ENCODE measurements at places on chromosomes 4 and X.

GRCh38 chr4:3112609-3113469, 38.4 kb downstream of the HTT start:
- DNase-seq: no peak

DNA sequence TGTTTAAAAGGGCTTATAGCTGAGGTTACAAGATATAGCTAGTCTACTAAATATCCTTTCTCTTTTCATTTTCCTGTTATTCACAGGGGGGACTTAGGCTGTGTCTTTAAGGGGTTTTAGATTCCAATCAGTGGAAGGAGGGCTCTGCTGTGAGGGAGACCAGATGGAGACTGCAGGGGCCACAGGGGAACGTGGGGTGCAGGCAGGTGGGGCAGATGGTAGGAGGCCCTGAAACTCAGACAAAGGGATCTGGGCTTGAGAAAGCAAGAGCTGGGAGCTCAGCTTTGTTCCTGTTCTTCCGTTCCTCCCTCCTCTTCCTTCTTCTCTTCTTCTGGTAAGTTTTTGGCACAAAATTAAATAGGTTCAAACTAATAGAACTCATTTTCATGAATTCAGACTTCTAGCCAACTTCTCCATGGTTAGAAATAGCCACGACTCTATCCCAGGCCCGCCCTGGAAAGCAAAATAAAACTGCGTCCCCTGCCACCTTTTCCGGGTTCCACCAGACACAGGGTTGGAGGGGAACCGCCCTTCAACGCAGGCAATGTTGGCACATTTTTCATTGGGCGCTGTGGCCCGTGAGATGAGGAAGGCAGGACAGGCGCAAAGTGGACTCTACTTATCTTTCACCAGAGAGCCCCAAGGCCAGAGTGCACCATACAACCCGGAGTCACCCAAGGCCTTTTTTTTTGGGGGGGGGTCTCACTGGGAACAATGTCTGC, 3.5 kb upstream of the TMSB4X start:
- no peak for DNase-seq

DNA sequence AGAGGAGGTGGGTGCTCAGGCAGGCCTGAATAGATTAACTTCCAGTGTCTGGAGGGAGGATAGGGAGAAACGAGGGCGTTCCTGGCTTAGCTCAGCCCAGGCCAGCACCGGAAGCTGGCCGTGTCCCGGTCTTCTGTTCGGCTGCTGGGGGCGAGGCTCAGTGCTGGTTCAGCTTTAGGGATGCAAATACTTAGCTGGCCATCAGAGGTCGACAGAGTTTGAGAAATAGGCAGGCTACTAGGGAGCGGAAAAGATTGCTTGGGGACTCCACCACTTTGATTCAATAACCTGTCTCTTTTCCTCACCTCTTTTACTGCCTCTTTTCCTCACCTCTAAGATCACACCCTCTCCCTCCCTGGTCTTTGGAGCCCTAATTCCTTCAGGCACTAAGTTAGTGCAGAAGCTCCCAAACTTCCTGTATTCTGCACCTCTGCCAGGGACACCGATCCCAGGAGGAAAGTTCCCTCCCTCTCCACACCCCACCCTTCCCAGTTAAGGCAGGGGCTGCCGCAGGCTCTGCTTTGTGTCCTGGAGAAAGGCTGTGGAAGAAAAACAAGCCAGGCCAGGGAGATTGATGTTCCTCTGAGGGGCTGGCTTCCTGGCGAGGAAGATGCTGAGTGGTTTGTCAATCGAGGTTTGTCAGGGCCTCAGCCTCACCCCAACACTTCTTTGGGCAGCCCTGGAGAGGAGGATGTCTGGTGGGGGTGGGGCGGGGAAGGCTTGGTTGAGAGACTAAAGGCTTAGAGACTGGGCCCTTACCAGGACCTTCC, 6.0 kb upstream of the EFNB1 start:
- no peak for DNase-seq

DNA sequence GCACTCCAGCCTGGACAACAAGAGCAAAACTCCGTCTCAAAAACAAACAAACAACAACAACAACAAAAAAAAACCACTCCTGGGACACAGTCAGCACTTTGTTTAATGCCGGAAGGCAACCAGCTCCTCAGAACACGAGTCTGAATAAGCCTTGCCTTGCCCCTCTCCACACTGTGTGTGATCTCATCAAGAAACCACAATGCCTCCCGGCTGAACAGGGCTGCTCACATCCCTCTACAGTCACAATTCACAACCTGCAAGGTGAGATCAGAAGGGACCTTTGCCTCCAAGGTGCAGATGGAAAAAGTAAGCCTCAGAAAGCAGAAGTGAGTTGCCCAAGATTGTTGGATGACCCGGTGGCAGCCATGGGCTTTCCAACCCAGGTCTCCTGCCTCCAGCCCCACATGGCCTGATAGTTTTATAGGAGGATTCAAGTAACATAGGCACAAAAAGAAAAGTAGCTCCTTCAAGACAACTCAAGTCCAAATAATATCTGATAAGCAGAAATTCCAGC, 80.8 kb downstream of the JAKMIP1 start:
- DNase-seq: no peak

- DNase-seq: no peak
Measured at GRCh38 chr4:80446664-80447063, 111.1 kb downstream of the CFAP299 start.

DNA sequence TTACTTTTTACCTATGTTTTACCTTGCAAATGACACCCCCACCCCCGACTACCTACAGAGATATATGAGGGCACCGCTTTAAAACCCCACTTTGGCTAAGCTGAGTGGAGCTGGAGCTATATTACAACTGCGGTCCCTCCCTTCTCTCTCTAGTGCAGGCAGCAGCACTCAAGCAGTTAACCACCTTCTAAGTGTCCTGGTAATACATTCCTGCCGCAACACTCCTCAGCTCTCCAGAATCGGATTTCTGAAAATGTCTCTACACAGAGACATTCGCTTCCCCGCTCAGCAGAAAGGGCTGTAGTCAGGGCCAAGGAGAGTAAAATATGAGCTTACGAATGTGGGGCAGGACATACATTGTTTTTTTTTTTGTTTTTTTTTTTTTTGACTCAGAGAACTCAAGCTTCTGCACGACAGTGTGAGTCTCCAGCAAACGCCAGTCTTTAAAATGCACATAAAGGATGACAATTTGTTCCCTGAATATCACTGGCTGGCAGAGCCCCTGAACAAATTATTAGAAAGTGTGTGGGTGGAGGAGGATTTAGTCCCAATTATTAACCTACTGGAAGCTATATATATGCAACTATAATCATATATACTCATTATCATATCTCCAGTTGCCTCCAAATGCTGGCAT, 287.0 kb upstream of the TET2 start:
- DNase-seq: no peak

- DNase-seq: no peak
Measured at GRCh38 chr4:128603081-128603480, 206.4 kb upstream of the JADE1 start.

- no peak for DNase-seq
Measured at GRCh38 chrX:130111220-130112154, 1.2 kb upstream of the ELF4 start.

DNA sequence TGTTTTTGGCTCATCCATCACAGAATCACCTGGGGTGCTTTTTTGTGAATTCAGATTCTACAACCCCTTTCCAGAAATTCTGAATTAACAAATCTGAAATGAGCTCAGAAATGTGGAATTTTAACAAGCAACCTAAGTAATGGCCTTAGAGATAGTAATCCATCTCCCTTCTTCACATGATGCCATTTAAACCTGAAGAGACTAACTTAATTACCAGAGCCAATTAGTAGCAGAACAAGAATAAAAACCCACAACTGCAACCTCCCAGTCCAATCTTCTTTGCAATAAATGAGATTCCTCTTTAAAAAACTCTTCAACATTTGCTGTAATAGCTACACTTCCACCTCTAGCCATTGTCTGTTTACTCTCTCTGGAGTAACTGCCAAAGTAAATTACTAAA, 69.7 kb downstream of the ARAP2 start:
- no peak for DNase-seq

DNA sequence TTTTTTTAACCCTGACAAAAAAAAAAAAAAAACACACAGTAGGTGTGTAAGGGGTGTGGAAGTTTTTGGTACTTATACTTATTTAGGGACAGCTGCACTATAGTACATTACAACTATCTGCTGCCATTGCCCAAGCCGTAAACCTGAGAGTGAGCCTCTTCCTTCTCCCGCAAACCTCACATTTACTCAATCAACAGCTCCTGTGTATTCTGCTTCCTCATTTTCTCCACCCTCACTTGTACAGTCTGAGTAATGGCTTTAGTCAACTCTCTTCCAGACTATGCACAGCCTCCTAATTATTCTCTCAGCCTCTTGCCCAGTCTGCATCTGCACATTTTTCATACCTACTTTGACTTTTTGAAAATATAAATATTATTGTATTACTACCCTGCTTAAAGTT, 362.0 kb downstream of the ADAM29 start:
- no peak for DNase-seq

DNA sequence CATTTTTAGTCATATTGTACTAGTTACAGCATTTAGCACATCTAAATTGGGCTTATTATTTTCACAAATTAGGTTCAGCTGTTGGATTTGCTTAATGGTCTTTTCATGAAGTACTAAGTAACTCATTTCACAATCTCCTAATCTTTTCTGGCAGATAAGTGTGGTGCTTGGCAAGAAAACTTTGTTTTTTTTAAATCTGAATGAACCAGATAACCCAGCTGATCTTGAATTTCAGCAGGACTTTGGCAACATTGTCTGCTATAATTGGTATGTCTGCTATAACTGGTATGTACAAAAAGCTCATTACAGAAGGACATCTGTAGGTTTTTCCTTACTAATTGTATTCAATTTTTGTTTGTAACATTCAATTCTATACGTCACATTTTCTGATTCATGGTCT, 22.7 kb downstream of the WDR19 start:
- no peak for DNase-seq

- peak; percentile 20 for DNase-seq
Measured at GRCh38 chr4:176563591-176563990, 229.1 kb downstream of the VEGFC start.

GRCh38 chr4:142697928-142698327, 148.2 kb downstream of the INPP4B start:
- no peak for DNase-seq

GRCh38 chr4:111362941-111363361, 740.1 kb upstream of the PITX2 start:
- DNase-seq: no peak

- peak; percentile 20 for DNase-seq
Measured at GRCh38 chr4:120443116-120443515, 376.5 kb upstream of the MAD2L1 start.

DNA sequence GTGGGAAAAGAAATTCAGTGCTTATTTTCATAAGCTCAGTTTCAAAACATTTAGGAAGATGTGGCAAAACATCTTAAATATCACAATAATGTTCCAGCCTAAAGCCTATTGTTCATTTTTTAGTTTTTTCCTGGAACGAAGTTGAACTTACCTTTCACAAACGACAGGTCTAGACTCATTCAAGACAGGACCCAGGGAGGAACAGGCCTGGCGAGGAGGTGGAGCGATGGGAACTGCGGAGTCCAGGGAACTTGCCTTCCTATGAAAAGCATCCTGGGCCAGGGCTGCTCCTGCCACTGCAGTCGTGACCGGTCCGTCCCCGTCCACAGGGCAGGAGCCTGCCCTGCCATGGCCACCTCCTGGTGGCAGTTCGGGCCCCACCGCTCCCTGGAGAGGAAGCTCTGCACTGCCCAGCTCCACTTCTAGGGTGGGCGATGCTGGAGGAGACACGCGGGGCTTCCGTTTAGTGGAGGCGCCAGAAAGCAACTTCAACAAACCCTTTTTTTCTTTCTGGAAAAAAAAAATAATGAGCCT, 96.7 kb upstream of the CBR4 start:
- no peak for DNase-seq

DNA sequence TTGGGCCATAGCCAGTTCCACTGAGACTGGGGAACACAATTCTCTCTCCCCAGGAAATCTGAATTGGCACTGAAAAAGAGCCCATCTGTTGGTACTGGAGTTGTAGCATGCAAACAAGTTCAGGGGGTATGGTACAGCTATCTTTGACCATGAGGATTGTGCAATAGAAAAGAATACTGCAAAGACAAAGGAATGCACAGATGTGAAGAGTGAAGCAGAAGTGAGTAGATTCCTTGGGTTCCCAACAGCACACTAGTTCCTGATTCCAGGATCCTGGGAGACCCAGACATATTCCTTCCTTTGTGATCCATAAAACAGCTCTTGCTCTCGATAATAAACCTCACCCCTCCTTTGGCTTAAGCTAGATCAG, 43.3 kb upstream of the CTAG2 start:
- DNase-seq: no peak

- DNase-seq: no peak
Measured at GRCh38 chrX:73785493-73785892, 222.5 kb downstream of the CHIC1 start.

DNA sequence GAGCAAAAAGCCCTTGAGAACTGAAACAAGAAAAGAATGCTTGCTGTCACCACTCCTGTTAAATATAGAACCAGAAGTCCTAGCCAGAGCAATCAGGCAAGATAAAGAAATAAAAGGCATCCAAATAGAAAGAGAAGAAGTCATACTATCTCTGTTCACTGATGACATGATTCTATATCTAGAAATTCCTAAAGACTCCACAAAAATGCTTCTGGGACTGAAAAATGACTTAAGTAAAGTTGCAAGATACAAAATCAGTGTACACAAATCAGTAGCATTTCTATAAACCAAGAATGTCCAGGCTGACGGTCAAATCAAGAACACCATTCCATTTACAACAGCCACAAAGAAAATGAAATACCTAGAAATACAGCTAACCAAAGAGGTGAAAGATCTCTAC, 552.7 kb upstream of the SLIT2 start:
- no peak for DNase-seq

All from smooth muscle cell of the brain vasculature (primary cell).